ENCODE measurements at places on chromosomes 12 and 14.

- no peak for DNase-seq
These were observed 1.7 kb downstream of the PPM1H start for GRCh38 chr12:62933220-62933601.

GRCh38 chr12:52006726-52007157 is at the start of gene TAMALIN:
TAMALIN (plus strand) TSS chr12:52006946; CDS start chr12:52007020, 74 bp downstream.
- DNase-seq, result peak; percentile 57

DNA sequence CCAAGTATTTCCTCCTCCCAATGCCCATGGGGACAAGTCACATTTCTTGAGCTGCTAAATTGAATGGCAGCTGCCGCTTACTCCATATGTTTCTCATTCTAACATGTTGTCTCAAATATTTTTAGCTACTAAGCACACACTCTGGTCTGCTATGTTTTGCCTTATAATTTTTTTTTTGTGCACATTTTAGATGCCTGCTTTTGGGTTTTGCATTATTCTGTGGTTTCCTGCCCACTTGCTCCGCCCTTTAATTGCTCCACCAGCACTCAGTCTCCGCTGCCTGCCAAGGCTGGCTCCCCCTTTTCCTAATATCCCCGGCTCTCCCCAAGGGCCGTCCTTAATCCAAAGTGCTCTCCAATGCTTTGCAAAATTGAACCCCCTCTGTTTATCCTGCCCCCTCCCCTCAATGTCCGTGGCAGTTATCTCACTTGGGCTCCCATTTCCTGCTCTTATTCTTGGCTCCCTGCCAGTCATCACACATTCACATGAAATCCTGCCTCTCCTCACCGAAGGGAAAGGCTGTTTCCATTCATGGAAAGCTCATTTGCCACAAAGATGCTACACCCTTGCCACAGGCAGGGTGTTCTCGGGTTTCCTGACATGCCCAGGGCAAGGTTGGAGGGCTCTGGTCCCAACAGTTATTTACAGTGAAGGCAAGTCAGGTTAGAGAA is 79.4 kb downstream of the C12orf75 start:
- no peak for DNase-seq

DNA sequence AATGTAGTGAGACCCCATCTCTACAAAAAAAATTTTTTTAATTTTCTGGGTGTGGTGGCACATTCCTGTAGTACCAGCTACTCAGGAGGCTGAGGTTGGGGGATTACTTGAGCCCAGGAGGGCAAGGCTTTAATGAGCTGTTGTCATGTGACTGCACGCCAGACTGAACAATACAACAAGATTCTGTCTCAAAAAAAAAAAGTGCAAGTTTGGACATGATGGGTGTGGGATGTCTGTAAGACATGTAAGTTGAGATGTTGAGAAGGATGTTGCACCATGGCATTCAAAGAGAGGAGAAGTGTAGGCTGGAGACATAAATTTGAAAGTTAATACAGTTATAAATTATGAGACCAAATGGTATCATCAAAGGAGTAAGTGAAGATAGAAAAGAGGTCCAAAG is 23.5 kb downstream of the YEATS4 start:
- DNase-seq, result no peak

GRCh38 chr14:101788016-101788635 is 26.6 kb downstream of the PPP2R5C start:
- no peak for DNase-seq

GRCh38 chr14:62364800-62365280 is 602.6 kb downstream of the SNAPC1 start:
- DNase-seq, result no peak

DNA sequence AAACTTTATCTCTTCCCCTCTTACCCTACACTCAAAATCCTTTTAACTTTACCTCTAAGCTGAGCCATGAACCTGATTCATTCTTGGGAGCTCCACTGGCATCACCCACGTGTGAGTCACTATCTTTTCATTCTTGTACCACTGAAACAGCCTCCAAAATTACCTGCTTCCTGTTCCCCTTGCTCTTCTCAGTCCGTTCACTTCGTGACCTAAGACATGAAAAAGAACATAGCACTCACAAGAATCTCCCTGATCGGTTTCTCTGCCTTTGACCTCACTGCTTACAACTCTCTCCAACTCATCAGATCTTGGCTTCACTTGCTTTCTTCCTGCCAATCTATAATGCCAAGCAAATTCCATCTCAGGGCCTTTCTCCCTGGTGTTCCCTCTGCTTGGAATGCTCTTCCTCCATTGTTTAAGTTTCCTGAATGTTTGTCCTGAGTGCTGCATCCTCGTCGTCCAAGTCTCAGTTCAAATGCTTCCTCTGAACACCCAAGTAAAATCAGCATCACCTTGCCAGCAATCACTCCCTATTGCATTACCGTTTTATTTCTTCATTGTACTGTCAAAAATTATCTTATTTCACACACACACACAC is 9.2 kb downstream of the GLIPR1 start:
- no peak for DNase-seq

DNA sequence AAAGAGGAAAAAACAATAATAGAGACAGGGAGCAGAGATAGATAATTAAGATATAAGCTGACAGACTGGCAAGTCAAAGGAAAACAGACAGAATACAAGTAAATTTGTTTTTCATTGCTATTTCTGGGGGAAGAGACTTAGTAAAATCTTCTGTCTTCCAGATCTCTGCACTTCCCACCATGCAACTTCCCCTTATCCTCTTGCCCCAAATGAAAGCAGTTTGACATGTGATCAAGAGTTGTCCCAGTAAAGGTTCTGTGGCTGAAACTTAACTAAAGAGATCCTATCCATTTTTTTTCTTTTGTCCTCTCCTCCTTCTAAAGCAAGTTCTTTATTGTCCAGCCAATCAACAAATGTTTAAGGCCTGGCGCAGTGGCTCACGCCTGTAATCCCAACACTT is 1.5 kb upstream of the MLF2 start:
- DNase-seq, result no peak

DNA sequence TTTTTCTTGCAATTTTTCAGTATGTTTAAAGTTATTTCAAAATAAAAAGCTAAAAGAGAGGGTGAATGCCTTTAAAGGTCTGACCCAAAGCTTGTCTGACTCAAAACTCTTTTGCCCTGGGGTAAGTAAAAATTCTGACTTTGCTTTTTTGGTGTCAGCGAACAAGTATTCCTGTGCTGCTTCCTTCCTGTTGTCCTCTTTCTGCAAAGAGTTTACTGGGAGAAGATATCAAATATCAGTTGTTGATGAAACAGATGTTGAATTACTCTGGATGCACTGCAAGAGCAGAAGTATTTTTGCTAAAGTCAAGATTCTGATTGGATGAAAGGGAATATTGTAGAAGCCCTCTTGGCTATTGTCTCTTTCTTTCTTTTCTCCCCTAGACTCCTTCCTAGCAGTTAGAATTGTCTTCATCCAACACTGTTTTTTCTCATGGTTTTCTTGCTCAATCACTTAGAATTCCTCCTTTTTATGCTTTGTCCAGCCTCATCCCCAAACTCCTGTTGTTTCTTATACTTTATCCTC is 62.0 kb downstream of the DACT1 start:
- no peak for DNase-seq

DNA sequence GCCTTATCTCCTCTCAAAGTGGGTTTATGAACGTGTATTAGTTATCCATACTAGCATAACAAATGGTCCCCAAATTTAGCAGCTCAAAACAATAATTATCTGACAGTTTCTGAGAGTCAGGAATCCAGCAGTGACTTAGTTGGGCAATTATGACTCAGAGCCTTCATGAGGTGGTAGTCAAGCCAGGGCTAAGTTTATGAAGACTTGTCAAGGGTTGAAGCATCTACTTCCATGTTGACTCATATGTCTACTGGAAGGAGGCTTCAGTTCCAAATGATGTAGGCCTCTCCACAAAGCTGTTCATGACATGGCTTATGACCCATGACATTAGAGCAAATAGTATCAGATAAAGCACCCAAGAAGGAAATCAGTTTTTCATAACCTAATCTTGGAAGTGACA is 73.2 kb downstream of the IPO8 start:
- no peak for DNase-seq

GRCh38 chr12:60693019-60693626 is 1097.3 kb downstream of the SLC16A7 start:
- no peak for DNase-seq

- no peak for DNase-seq
These were observed 117.2 kb upstream of the CCND2 start for GRCh38 chr12:4156317-4156716.

DNA sequence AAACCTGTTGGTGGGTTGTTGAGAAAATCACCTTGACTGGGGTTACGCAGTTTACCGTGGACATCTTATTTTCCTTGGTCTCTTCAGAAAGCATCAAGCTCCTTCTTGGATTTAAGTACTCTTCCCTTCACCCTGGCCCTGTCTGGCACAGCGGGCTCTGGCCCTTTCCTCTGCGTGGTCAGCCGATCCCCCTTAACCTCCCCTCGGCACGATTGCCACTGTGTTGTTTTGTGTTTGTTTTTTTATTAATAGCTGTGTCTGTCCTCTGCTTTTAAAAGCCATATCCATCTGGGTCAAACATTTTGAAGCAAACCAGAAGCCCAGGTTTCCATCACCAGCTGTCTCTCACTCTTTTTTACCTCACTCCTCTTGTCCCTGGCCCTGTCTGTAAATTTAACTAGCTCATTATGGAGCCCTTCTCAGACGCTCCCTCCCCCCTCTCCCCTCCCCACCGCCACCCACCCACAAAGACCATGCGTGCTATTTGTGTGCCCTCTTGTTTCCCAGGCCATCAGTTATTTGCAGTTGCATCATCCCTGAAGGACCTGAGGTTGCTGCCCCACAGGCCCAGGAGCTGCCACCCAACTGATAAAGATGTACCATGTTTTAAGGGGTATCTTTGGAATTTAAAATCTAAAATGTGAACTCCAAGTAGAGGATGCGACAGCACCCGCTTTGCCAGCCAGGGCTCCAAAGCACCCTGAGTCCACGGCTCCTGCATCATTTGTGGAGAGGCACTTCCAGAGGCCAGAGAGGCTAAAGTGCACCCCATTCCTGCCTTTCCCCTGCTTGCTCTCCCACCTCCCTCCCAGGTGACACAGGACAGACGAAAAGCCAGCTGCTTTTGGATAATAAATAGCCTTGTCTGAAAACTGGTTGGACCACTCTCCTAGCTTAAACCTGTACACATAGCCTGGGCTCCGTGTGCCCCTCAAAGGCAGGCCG is 3.9 kb downstream of the BCL11B start:
- no peak for DNase-seq

GRCh38 chr12:43872396-43872795 is 36.5 kb downstream of the TMEM117 start:
- no peak for DNase-seq

DNA sequence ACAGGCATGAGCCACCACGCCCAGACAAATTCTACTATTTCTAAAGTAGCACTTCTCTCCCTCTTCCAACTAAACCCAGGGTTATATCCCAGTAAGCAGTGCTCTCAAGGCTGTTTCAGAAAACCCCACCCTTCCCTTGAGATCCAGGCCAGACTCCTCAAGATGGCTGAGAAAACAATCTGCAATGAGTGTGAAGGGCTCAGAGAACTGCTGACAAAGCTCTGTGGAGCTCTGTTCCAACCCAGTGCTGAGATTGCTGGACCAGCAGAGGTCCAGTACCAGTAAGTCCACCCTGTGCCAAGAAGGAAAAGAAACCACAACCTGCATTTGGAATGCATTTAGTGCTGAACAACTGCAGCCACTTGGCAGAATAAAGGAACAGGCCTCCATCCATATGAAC is 3.7 kb upstream of the IFFO1 start:
- no peak for DNase-seq

- no peak for DNase-seq
These were observed 113.7 kb downstream of the TRAFD1 start for GRCh38 chr12:112239020-112239419.

DNA sequence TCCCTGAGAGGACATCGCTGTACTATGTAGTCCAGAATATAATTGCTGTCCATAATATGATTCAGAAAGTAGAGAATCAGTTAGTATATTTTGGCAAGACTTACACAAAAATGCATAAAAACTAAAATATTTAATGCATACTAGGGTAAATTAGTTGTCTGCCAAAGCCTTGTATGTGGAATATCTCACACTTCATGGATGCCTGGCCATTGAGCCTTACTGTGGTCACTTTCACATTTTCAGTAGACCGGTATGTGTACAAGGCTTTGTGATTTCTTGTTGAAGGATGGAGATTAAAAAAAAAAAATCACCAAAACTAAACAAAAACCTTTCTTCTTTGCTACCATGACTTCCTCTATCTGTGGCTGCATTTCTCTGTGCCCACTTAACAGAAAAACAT is 197.3 kb upstream of the DDHD1 start:
- DNase-seq, result no peak

DNA sequence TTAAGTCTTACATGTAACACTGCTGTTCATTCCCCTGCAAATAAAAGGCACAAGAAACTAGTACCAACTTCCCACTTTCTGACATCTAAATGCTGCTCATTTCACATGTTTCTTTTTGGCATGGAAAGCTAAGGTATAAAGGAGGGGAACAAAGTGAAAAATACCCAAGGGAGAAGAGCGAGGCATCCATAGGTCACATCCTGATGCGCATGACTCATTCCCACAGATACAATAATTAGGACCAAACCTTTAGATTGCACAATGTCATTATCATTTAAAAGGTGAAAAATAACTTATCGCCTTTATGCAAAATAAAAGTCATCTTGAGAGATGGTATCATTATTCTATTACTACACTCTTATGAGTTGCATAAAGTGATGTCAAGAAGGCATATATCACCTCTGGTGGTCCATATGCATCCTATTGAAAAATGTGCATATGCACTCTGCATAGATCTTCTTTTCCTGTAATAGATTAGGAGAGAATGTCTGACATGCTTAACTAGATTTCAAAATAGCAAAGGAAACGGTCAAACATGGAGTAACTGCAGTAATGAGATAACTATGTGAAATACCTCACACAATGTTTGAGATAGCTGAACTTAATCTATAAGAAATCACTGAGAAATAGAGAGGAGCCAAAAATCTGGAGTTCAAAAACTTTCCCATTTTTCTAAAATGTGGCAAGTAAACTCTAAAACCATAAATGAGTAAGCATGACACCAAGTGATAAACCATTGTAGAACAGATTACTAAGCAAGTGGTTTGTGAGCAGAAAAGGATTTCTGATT is 382.5 kb upstream of the TMTC1 start:
- DNase-seq, result no peak

GRCh38 chr12:112713471-112713870 is 78.1 kb upstream of the RPH3A start:
- no peak for DNase-seq

DNA sequence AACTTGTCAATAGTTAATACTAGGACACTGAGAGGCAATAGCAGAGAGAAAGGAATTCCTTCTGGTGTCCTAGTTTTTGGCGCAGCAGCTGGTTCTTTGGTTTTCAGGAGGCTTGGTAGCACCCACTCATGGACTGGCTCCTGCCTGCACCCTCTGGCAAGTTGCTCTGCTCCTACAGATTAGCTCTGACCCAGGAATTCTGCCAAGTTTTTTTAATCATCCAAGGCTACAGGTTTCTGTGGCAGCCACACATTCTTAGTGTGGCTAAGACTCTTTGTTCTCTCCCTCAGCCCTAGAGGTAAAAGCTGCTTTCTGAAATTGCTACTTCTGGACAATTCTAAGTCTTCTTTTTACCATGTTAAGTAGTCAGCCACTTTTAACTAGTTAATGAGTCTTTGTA is 72.0 kb upstream of the FKBP4 start:
- DNase-seq, result no peak

Data from stimulated activated CD4-positive, alpha-beta T cell treated with anti-CD3 and anti-CD28 coated beads, Interleukin-1b, Interleukin-23, amount 100 ng/mL, for 1 hour (primary cell).